Diencephalon (tissue), 1 donor: ENCODE measurements at places on chromosomes 6 and 20. TPM values are rescaled to one million over a fixed set of nuclear protein-coding genes. Genes with fewer than 3 reads are reported as not detected.

The BPIFB4 gene
- total RNA-seq, result not detected

The PTK7 gene
- 34.8 TPM for total RNA-seq

The RNF114 gene
- total RNA-seq, result 36.7 TPM

The C6orf15 gene
- total RNA-seq, result not detected

The TIAM2 gene
- total RNA-seq, result 72.4 TPM

The SYCP2L gene
- total RNA-seq, result 6.9 TPM

The PARD6B gene
- total RNA-seq, result 21.0 TPM

The REV3L gene
- total RNA-seq, result 129 TPM

The TNNC2 gene
- total RNA-seq, result not detected

The SLC52A3 gene
- 0.46 TPM for total RNA-seq

The RBBP8NL gene
- total RNA-seq, result not detected

The CTAGE9 gene
- not detected for total RNA-seq

The ACSS1 gene
- 9.9 TPM for total RNA-seq

The ID1 gene
- total RNA-seq, result 87.7 TPM

The CPXM1 gene
- total RNA-seq, result 12.0 TPM

The PSORS1C2 gene
- total RNA-seq, result not detected

The IGF2R gene
- 40.1 TPM for total RNA-seq

The TNFAIP3 gene
- total RNA-seq, result 1.6 TPM

The TRIM31 gene
- total RNA-seq, result not detected

The SLC22A2 gene
- total RNA-seq, result 0.46 TPM

The VSX1 gene
- total RNA-seq, result 0.46 TPM

The GFRAL gene
- total RNA-seq, result not detected

The PPP1R16B gene
- 19.6 TPM for total RNA-seq

The ZBTB2 gene
- 8.8 TPM for total RNA-seq

The BACH2 gene
- total RNA-seq, result 20.3 TPM

The SASH1 gene
- 49.1 TPM for total RNA-seq

The EPB41L2 gene
- 67.8 TPM for total RNA-seq

The WFDC11 gene
- not detected for total RNA-seq

The FAM135A gene
- 116 TPM for total RNA-seq

The SLC17A1 gene
- not detected for total RNA-seq

The ANGPT4 gene
- 0.23 TPM for total RNA-seq

The TFAP2B gene
- total RNA-seq, result 0.46 TPM

The C20orf144 gene
- not detected for total RNA-seq
